ENCODE measurements at places on chromosomes 5 and 9.

GRCh38 chr5:137335493-137335892 is 163.6 kb downstream of the SPOCK1 start:
- DNase-seq = no peak

DNA sequence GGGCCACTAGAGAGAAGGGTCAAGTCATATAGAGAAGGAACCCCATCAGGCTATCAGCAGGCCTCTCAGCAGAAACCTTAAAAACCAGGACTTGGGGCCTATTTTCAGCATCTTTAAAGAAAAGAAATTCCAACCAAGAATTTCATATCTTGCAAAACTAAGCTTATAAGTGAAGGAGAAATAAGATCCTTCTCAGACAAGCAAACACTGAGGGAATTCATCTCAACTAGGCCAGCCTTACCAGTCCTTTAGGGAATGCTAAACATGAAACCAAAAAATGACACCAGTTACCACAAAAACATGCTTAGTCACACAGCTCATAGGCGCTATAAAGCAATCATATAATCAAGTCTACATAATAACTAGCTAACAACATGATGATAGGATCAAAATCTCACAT is 407.1 kb downstream of the LRRC70 start:
- DNase-seq = no peak

DNA sequence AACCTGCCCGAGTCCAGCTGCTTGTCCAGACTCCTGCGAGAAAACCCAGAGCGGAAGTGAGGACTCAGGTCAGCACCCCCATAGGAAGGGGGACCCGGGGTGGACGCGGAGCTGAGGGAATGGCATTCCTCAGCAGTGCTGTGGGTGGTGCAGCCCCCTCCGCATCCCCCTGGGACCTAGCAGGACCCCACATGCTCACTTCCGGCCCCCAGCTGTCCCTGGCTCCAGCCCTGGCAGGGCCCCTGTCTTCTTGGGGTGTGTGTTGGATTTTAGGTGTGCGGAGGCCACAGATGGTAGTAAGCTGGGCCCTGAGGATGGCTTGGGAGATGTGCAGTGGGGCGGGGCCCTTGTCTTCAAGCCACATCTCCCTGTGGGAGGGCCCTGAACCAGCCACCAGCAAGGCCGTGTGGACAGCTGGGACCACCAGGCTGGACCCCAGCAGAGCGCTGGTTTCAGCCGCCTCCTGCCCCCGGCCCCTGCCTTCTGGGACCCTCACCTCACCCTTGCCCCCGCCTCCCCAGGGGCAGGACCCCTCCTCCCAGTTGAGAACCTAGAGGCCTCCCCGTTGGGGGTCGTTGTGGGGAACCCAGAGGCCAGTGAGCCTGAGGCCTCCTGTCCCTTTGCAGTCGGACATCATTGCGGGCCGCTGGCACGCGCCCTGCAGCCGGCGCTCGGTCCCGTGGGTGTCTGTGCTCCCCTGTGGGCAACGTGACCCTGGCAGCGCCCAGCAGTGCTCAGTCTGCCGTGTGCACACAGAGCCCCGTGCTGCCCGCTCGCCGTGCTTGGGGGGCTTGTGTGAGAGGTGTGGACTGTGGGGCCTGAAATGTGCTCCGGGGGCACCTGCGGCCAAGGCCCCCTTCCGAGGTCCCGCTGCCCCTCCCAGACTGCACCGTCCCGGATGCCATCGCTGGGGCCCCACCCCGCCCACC is 10.8 kb upstream of the SLC9A3 start:
- no peak for DNase-seq

DNA sequence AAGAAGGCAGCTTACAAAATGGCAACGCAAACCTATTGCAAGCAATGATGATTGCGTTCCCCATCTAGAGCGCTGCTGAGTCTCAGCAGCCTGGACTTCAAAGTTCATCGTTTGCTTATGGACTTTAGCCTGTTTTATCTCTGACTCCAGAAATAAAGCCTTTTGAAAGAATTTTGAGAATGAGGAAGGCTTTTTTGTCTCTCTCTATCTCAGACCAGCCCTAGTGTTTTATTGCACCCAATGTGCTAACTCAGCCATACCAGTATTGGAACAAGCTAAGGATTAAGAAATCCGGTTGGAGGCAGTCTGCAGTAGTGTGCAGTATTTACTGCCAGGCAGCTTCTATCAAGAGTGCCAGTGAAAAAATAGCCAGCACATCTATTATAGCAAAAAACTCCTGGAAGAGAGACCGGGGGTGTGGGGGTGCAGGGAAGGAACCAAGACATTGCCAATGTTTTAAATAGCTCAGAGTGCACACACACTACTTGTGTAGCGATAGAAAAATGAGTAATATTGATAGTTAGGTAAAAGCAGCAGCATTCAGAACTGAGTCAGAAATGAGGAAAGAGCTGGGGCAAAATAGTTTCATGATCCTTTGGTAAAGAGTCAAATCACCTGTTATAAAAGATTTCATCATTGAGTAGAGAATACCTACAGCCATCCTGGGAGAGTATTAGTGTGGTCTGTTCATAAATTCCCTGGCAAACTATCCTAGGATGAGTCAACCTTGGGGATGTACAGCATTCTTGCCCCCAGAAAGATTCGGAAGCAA is 219.0 kb downstream of the ZNF608 start:
- DNase-seq = no peak

GRCh38 chr9:130414081-130414731 is 30.6 kb upstream of the ASS1 start:
- no peak for DNase-seq

DNA sequence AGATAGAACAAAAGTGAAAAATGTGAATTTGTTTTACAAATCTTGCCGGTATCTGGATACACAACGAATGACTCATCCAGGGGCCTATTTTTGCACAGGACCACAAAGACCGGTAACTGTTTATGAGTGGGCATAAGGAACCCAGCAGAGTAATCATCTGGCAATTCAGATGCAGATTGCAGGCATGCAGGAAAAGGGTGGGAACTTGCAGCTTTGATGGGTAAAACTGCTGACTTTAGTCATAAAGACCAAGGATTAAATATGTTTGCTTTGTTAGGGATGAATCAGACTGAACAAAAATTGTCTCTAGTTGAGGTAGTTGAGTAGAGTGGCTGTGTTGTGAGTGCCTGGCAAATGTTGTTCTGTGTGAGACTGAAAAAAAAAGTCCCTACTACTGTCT is 309.6 kb upstream of the CCNH start:
- DNase-seq = no peak

DNA sequence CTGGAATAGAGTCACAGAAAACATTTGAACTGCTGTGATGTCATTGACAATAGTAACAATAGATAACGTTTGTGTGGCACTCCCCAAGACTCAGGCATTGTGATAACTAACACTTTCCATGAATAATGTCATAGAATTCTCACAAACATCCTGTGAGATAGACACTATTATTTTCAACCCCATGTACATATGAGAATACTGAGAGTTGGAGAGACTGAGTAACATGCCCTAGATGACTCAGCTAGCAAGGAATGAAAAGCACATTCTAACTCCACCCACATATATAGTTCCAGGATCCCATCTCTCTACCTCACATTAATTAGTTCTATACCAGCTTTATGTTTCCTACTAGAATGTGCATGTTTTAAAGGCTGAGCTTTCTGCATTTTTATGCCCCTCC is 71.4 kb downstream of the ASTN2 start:
- no peak for DNase-seq

DNA sequence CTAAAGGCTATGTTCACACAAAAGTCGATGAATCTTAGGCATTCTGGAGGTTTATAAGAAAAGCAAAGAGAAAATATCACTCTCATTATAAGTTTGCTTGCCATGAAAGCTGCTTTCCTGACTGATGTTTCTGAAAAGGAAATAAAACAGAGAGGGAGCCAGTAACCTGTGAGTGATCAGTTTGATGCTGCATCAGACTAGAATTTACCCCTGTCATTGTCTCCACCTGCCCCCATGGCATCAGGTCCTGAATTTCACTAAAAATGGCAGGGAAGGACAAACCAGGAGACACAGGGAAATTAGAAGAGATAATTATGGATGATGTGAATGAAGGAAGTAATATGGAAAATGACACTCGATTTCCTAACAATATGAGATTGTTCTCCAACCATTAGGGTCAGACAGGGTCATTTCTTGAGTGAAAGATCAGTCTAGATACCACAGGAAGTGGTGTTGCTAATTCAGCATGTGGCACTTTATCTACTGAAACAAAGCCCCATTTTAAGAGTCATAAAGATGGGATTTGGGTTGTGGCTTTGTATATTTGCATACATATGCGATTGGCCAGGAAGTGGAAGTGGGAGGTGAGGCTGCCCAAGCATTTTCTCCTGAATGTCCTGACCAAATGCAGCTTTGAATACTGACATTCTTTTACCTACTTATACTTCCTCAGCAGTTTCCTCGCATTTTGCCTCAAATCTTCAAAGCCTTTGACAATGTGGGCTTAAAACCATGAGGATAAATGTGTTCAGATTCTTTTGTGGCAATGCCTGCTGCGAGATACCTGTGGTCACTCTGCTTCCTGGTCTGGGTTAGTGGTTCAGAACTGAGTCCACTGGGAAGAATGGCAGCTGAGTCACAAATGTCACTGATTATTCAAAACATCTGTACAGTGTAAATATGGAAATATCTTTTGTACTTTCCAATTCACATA is 29.7 kb downstream of the MEGF10 start:
- no peak for DNase-seq

DNA sequence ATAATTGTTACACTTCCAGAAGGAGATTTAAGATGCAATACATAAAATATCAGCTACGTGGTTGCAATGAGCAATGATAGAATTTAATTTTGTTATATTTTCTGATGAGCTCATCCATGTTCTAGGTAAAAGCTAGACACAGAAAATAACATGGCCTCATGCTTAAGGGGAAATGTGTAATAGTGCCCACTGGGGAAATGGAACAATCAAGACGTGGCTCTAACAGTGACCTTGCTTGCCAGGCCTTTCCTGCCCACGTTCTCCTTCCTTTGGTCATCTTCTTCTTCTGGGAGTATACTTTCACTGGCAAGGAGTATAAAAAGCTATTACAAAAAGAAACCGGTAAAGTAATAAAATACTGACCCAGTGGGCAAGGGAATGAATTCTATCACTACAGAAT is 116.2 kb upstream of the TMEM161B start:
- DNase-seq = no peak

DNA sequence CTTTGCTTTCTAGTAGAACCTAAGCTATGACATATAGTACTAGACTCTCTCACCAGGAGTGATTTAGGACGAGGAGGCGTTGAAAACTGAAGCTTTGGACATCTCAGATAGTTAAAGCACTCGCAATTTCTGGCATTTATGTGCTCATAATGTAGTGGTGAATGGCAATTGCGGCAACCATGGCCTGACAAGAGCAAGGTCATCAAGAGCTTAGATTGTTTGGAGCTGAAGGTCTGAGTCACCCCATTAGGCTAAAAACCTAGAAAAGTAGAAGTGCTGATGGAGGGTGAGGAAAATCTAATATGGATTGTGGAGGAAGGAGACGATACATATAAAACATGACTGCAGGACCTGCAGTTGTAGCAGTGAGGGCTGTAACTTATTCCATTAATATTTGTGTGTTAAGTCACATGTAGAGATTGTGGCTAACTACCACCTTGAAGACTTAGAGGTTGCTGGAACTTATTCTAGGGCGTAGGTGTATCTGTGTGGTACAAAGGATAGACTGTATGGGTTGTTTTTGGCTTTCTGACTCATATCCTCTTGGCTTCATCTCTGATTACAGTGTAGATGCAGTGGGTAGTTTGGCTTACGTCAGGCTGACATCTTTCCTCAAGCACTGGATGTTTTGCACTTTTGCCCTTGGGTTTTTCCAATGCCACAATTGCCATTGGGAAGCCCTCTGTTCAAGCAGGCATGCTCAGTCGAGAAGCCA is 138.9 kb upstream of the CDKN2B start:
- DNase-seq = no peak

DNA sequence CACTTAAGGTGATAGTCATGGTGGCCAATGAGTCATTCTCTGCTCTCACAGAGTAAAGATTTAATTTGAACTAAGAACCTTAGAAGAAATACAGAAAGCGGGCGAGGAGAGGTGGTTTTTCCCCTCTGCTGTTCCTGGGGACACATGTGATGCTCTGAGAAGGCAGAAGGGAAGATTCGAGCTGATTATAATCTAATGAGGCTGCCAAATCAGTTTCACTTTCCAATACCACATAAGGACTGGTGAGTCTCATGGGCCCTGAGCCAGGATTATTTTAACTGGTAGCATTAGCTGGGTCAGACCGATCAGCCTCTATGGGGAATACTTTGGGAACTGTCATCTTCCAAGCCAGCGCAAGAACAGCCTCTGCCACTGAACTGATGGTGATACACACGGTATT is 116.5 kb downstream of the SLC1A3 start:
- no peak for DNase-seq

DNA sequence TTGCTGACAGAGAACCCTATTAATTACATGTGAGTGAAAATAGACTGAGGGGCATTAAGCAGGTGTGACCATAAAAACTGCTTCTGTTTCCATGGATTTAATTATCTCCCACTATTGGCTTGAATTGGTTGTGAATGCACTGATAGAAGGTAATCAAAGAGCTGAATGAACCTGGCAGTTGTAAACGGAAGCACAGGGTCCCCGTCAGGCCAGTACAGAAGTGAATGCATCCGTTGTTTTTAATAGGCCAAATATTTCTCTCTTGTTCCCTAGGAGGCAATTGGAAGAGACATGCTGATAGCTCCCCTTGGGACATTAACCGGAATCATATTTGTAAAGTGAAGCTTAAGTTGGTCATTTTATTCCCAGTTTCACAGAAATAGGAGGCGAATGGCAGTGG is 147.0 kb downstream of the CAVIN4 start:
- DNase-seq = no peak

DNA sequence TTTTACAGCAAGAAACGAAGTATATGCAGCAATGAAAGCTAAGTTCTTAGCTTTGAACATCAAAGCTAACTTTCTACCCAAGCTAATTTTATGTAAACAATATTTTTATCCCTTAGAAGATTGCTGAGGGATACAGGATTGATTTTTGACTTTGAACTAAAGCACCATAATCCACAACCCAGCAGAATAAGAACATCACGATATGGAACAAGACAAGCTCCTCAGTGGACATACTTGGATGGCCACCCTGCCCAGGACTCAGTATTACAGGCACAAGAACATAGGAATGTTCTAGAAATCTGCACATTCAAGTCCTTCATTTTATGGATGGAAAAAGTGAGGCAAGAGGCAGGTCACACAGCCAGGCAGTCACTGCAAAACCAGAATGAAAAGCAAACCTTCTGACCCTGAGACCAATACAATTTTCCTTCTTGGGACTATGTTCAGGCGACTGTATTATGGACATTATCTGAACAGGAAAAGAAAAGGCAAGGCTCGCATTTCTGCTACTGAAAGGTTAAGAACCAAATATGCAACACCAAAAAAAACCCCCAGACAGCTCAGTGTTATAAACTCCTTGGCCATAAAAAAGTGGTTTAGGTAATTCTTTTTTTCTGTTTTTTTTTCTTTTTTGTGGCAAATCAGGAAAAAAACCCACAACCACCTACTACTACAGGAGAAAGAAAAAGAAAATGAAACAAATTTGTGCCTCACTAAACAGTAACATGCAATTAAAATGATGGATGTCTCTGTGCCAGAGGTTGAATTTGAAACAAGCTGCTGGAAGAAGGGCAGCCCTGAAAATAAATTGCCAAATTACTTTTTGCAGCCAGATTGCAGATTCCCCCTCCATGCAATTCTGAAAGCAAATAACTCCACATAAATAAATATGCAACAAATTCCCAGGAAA is 25.4 kb downstream of the EPB41L4B start:
- DNase-seq = no peak

All from NCI-H2081 treated with DMSO at 0.1 percent for 48 hours (cell line).